Lower lobe of right lung (tissue), 2 donors: ENCODE measurements at places on chromosomes 11 and 22. TPM values are rescaled to one million over a fixed set of nuclear protein-coding genes. Genes with fewer than 3 reads are reported as not detected.

- DNase-seq: no peak
Observed at GRCh38 chr11:5522308-5522707, 5.8 kb upstream of the UBQLNL start.

- DNase-seq: peak; percentile 95
Observed at GRCh38 chr22:31496007-31496734, at the start of gene SFI1. Gene SFI1 (plus strand): TSS chr22:31496536. CDS start chr22:31508285, 11,749 bp downstream.

DNA sequence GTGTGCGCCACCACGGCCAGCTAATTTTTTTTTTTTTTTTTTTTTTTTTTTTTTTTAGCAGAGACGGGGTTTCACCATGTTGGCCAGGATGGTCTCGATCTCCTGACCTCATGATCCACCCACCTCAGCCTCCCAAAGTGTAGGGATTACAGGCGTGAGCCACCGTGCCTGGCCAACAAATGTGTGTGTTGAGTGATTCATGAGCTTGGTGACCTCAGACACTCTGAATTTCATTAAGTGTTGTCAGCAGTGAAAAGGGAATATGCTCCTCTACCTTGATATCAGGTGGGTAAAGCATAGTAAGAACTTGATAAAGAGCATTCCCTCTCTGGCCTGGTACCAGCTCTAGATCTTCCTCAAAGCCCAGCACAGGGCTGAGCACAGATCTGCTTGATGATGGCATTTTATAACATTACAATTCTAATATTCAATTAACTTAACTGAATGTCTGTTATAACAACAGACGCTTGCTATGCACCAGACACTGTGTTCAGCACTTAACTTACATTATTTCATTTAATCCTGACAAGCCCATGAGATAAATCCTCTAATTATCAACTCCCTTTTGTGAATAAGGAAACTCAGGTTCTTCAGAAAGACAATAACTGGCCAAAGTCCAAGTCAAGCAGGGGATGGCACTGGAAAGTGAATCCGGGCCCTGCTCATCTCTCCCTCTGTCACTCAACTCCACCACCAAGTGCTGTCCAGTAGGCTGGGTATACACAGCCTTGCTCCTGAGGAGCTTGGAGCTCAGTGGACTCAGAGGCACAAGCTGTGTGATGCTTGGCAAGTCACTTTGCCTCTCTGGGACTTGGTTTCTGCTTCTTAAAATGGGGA is 13.0 kb downstream of the TBC1D10A start:
- no peak for DNase-seq

DNA sequence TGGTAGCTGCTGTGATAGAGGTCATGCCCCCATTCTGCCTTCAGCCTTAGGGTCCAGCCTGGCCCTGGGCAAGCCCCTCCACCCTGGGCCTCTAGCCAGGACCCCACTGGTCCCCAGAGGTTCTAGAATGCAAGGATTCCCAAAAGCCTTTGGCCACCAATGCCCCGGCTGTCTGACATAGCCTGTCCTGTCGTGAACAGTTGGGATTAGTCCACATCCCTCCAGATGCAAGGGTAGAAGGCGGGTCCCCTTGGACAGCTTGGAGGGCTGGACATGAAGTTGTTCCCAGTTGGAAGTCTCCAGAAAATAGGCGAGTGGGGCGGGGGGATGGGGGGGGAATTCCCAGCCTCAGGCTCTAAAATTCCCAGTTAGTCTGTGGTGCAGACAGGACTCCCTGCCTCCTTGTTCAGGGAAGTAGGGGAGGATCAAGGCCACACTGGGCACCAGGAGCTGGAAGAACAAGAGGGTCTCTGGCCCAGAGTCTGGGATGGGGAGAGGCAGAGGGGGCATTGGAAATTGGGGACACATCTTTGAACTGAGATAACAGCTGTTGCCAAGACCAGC is 5.2 kb upstream of the ADORA2A start:
- peak; percentile 22 for DNase-seq

- DNase-seq: no peak
Observed at GRCh38 chr11:122085264-122085663, 30.8 kb downstream of the BLID start.

GRCh38 chr11:77167791-77168190 is 39.7 kb downstream of the MYO7A start:
- no peak for DNase-seq

- DNase-seq: no peak
Observed at GRCh38 chr11:94184362-94184761, 55.7 kb downstream of the PANX1 start.

DNA sequence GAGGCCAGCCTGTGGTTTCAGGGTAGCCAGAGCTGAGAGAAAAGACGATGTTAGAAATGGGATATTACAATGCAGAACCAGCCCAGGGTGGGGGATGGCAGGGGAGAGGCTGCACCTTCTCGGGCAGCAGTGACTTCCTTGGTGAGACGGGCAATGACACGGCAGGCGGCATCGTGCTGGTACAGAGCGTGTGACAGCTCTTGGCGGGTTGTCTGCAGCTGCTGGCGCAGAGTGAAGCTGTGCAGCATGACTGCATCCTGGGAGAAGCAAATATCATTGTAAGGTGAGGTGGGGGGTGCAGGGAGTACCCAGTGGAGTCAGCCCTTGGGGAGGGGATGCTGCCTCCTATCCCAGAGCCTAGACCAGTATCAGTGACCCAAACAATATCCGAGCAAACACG is 3.8 kb downstream of the PRPF19 start:
- no peak for DNase-seq

- no peak for DNase-seq
Observed at GRCh38 chr11:36441610-36442208, 68.4 kb downstream of the TRAF6 start.

DNA sequence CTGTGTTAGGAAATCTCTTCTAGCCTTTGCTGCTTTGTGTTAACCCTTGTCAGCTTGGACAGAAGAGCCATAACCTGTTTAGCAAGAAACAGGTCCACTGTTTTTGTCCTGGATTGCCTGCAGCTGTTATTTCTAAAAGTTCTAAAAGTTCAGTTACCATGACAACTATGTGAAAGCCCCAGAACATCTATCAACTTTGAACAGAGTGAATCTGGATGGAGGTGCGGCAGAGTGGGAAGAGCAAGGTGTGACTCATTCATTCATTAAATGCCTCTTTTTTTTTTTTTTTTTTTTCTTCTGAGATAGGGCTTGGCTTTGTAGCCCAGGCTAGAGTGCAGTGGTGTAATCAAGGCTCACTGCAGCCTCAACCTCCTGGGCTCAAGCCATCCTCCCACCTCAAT is 50.5 kb downstream of the RBX1 start:
- no peak for DNase-seq

GRCh38 chr11:105298630-105299029 is 159.1 kb upstream of the CARD18 start:
- DNase-seq: no peak

GRCh38 chr11:60164550-60165075 is 18.3 kb downstream of the MS4A6A start:
- no peak for DNase-seq

The APOA5 gene
- total RNA-seq: 0.41 TPM

The PIH1D2 gene
- total RNA-seq: 6.4 TPM

The HBE1 gene
- not detected for total RNA-seq

The OR2AT4 gene
- not detected for total RNA-seq

The SYT8 gene
- 18.5 TPM for total RNA-seq
